ENCODE measurements at places on chromosomes 5 and 9. TPM values are rescaled to one million over a fixed set of nuclear protein-coding genes. Genes with fewer than 3 reads are reported as not detected.

The SH3RF2 gene
- not detected for total RNA-seq

The ARSK gene
- 5.0 TPM for total RNA-seq

The CCDC171 gene
- 2.1 TPM for total RNA-seq

The PCDHA10 gene
- total RNA-seq, result not detected

The ANKRD34B gene
- not detected for total RNA-seq

The NOXA1 gene
- total RNA-seq, result 0.95 TPM

The VLDLR gene
- total RNA-seq, result 13.0 TPM

The SPINK9 gene
- total RNA-seq, result not detected

The OLFM1 gene
- not detected for total RNA-seq

The FGF10 gene
- total RNA-seq, result not detected

The WDR31 gene
- total RNA-seq, result 1.4 TPM
